Activated CD8-positive, alpha-beta T cell treated with anti-CD3 and anti-CD28 coated beads, Interleukin-2, amount 10 ng/mL, durations not matched to agents 7 days and 5 days (primary cell): ENCODE measurements at places on chromosomes 5 and 9.

GRCh38 chr9:116471093-116471906 lies 215.8 kb upstream of the TRIM32 start:
- DNase-seq, result no peak

GRCh38 chr9:14524873-14525515 lies 168.2 kb downstream of the ZDHHC21 start:
- DNase-seq, result no peak

- no peak for DNase-seq
Measured at GRCh38 chr9:1875921-1876448, 139.2 kb upstream of the SMARCA2 start.

GRCh38 chr9:94207781-94208180 lies 51.3 kb upstream of the ZNF169 start:
- no peak for DNase-seq

DNA sequence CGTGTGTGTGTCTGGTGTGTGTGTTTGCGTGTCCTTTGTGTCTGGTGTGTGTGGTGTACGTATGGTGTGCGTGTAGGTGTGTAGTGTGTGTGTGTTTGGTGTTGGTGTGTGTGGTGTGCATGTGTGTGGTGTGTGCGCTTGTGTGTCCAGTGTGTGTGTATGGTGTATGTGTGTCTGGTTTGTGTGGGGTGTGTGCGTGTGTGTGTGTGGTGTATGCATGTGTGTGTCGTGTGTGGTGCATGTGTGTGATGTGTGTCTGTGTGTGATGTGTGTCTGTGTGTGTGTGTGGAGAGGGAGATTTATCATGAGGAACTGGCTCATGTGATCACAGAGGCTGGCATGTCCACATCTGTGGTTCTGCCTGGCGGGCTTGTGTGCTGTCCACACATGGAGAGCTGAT lies 71.7 kb downstream of the CACNA1B start:
- no peak for DNase-seq

DNA sequence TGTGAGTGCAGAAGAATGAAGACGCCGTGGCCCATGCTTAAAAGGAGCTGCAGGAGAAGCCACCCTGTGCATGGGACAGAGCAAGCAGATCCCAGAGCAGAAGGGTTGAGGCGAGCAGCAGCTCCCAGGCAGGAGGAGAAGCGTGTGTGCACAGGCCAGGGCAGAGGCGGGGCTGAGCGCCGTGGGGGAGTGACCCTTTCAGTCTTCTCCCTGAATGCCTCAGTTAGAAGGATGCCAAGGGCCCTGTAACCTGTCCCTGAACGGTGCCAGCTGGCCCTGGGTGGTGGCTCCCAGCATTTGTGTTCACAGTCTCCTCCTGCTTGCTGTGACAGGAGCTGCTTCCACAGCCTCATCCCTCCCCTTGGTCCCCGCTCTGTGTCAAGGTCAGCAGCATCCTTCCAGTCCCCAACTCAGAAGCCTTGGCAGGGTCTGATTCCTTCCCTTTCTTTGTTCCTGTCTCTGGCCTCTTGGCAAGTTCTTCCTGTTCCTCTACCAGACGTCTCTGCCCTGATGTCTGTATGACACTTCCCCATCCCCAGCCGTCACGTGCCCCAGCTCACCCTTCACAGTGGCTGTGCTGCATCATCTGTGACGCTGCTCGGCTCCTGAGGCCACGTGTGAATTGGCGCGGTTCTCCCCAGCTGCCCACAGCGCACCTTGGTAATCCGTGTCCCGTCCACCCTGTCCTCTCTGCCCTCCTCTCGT lies 5.2 kb downstream of the EXOC3 start:
- no peak for DNase-seq

DNA sequence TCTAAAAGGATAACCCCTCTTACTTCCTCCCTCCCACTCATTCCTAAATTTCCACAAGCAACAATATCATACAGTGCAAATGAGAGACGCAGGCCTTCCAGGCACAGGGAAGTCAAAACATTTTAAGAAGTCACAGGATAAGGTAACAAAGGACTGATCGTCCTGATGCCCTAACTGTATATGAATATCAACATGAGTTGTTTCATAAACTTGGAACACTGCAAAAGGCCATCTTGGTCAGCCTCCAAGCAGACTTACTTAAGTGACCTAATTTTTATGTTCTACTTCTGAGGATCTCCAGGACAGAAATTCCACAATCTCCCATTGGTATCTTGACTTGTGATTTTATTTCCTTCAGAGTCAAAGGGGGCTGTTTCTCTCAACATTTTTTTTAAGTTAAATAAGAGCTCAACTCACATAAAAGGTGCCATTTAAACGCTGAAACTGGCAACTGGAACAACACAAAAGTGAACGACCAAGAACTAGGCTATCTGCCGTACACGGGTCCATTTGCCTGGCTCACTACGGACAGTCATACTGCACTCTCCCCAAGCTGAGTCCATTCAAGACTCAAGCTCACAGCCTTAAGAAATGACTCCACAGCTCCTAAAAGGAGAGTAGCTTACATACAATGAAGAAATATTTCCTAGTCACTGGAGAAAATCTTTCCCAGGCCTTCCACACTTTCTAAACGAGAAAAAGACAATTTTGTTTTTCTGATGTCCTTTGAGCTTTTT lies 71.3 kb downstream of the LHFPL2 start:
- no peak for DNase-seq

- no peak for DNase-seq
Measured at GRCh38 chr9:134190232-134191121, 26.1 kb upstream of the RNU6ATAC start.

- no peak for DNase-seq
Measured at GRCh38 chr9:135079018-135079417, 8.4 kb upstream of the OLFM1 start.

DNA sequence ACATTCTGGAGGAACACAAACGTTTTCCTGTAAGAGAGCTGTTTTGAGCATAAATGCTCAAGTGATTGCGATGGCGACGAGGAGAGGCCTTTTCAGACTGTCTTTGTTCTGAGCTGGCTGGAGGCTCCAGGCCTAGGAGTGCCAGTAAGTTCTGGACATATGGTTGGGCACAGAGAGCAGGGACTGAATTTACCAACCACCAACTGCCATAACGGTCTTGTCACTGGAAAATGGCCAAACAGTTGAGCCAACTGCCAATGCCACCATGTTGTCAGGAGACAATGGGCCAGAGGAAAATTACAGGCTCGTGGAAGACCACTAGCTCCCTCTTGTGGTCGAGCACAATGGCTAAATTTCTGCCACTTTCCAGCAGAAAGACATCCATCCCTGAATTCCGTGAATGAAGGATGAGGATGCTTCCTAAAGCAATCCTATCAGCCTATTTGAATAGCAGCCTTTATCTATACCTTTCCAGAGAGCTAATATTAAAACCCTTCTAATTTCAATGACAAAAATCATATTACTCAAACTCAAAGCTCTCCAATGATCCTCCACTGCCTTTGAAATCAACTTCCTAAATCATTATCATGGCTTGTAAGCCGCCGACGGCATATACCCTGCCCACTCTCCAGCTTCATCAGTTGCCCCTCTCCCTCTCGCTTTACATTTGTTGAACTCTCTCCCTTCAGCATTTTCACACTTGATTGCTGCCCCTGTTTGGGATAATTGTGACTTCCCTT lies 66.9 kb upstream of the GLIS3 start:
- DNase-seq, result peak; percentile 36

- no peak for DNase-seq
Measured at GRCh38 chr9:2060424-2060823, 45.3 kb downstream of the SMARCA2 start.

- no peak for DNase-seq
Measured at GRCh38 chr9:76572151-76572550, 113.2 kb downstream of the GCNT1 start.

GRCh38 chr5:59744531-59744992 lies 149.0 kb downstream of the PDE4D start:
- no peak for DNase-seq
